Spinal cord (tissue), 10 donors: ENCODE measurements at places on chromosomes 12 and 14. TPM values are rescaled to one million over a fixed set of nuclear protein-coding genes. Genes with fewer than 3 reads are reported as not detected.

DNA sequence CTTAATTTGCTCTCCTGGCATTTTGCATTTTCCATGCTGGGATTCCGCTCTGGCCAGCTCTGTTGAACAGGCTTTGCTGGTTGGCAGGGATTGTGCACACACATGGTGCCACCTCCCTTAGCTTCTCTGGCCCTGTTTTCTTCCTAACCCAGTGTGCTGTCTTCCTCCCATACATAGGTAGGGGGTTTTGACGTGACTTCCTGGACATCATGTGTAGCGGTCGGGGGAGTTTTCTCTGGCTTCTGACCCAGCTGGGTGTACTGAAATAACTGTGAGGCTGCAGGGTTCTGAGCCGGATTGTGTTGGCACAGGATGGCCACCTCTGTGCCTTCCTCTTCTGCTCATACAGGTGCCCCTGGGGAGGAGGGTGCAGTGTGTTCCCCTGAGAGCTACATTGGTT lies 25.7 kb downstream of the C14orf132 start:
- H3K27ac ChIP-seq: no peak overlapping the region
- H3K4me3 ChIP-seq: no peak overlapping the region
- no peak for DNase-seq
- peaks cover 26% of the 10 kb centered on the region for H3K4me1 ChIP-seq

The CIT gene
- 51.0 TPM for total RNA-seq

- H3K27me3 ChIP-seq: no peaks in the 10 kb centered on the region
- no peak overlapping the region for H3K27ac ChIP-seq
- H3K4me3 ChIP-seq: no peak overlapping the region
These were observed 37.9 kb downstream of the KICS2 start for GRCh38 chr12:64184216-64184615.

DNA sequence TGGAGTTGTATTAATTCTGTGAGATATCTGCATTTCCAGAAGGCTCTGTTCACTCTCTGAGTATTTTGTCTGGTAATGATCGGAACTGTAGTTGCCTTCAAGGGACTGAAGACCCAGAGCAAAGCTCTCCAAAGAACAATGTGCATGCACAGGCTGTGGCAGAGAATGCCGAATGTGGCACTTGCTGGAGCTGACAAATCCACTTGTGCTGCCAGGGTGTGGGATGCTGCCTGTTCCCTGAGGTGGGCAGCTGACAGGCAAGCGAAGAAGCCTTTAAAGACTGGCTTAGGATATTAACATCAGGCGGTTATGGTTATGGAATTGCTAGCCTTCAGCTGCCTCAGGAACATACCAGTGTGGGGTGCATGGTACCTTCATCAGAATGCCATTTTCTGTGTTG lies 419.9 kb upstream of the ATP2B1 start:
- H3K4me3 ChIP-seq: no peak overlapping the region
- H3K36me3 ChIP-seq: no peaks in the 10 kb centered on the region
- H3K27ac ChIP-seq: no peak overlapping the region
- peak; percentile 1 for DNase-seq

DNA sequence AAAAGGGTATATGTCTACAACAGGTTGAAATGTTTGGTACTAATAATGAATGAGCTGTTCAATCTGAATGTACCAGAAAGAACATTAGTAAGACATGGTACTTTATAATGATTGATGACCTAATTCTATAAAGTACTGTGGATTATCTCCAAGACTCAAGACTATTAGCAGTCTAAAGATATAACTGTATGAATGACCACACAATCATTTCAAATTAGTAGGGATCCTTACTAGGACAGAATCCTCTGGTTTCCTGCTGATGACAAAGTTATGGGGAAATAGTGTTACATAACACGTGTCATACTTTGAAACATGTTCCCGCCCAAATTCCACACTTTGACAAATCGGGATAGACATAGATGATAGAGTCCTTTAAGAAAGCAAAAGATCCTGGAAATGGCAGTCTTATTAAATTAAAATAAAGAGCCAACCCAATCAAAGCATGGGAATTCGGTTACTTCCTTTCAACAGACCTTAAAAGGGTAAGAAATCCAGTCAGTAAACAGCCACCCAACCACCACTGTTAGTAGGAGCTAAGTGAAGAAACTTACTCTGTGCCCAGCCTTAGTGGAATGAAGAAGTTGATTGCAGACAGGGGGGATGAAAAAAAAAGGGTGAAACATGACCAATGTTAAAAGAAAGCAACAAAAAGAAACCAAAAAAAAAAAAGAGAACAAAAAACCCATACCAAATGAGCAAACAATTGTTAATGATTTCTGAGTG lies 2.8 kb downstream of the VPS29 start:
- no peak overlapping the region for H3K27ac ChIP-seq
- H3K4me1 ChIP-seq: peaks cover 13% of the 10 kb centered on the region
- no peak overlapping the region for H3K4me3 ChIP-seq
- DNase-seq: no peak
- H3K36me3 ChIP-seq: peaks cover 18% of the 10 kb centered on the region
- H3K27me3 ChIP-seq: no peaks in the 10 kb centered on the region

- no peak overlapping the region for H3K27ac ChIP-seq
- peaks cover 4% of the 10 kb centered on the region for H3K36me3 ChIP-seq
- H3K4me3 ChIP-seq: no peak overlapping the region
- H3K27me3 ChIP-seq: no peaks in the 10 kb centered on the region
These were observed 33.7 kb upstream of the SOS2 start for GRCh38 chr14:50265029-50265428.

DNA sequence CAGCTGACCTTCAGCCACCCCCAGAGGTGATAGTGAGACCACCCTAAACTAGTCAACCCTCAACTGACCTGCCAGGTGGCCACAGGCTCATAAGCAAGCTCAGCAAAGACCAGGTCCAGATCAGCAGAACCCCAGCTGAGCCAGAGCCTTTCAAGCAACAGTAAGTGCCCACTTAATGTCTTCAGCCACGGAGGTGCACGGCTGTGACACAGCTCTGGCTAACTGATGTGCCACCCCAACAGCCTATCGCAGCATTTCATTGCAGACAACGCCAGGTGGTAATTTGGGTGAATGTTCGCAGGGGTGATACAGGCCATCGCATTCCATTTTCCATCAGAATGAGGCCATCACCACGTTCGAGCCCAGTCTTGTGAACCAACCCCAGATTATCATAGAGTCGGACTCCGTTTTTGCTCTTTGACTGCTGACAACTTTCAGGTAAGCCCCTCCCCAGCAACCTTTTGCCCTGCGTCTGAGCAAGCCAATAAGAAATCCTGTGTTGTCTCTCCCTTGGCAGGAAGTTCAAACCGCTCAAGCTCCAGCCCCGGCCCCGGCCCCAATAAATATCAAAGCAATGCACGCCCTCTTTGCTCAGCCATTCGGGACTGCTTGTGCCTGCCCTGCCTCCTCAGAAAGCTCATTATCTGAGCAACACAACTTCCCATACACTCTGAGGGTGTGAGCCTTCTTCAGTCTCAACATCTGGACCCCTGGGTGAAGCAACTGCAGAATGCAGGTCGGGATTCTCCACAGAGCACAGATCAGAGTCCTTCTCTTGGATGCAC lies 44.4 kb downstream of the JAG2 start:
- peaks cover 2% of the 10 kb centered on the region for H3K27me3 ChIP-seq
- DNase-seq: no peak
- H3K27ac ChIP-seq: no peak overlapping the region
- no peaks in the 10 kb centered on the region for H3K4me1 ChIP-seq
- H3K36me3 ChIP-seq: no peaks in the 10 kb centered on the region

The PLD4 gene
- 30.7 TPM for total RNA-seq

DNA sequence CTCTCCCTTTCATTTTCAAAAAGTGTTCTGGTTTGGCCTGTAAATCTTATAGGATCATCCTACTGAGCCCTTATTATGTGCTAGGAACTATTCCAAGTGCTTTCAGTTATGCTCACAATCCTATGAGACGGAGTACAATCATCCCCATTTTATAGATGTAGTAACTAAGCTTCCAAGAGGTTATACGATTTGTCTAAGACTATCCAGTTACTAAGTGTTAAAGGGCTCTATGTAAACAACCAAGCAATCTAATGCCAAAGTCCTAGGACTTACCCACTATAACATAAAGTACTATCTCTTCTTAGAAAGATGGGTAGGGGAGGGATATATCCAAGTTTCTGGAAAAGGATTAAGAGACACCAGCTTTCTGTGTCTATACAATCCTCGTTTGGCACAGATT lies 6.7 kb downstream of the CFL2 start:
- no peak for DNase-seq
- H3K36me3 ChIP-seq: no peaks in the 10 kb centered on the region
- H3K27ac ChIP-seq: no peak overlapping the region
- no peak overlapping the region for H3K4me3 ChIP-seq

DNA sequence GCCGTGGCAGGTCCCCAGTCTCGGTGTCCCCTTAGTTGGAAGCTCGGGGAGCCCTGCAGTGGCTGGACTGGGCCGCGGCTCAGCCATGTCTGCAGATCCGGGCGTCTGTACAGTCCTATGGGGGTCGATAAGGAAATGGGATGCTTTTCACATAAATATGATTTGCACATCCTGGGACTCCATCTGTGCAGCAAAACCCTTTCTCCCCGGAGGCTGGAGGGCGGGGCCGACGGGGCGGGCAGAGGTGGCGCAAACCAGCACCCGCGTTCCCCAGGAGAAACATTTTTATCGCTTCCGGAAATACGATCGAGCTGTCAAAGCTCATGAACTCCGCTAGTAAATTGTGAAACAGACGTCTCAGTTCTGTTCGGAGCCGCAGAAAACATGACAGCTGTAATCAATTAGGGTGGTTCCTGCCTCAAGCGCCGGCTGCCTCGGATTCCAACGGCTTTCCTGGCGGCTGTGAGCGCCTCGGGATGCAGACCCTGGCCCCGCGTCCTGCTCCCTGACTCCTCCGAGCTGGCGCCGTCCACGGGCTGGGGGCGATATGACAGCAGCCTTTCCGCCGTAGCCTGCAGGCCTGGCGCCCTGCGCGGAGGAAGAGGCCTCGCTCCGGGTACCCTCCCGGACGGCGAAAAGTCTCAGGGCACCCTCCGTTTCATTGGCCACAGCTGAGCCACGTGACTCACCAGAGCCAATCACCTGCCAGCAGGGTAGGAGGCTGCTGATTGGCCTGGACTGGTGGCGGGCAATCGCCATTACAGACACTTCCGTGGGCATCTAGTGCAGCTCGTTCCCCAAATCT lies 23.0 kb downstream of the DIO3 start:
- no peaks in the 10 kb centered on the region for H3K36me3 ChIP-seq
- H3K4me3 ChIP-seq: no peak overlapping the region
- H3K27ac ChIP-seq: no peak overlapping the region
- H3K4me1 ChIP-seq: peaks cover 33% of the 10 kb centered on the region

DNA sequence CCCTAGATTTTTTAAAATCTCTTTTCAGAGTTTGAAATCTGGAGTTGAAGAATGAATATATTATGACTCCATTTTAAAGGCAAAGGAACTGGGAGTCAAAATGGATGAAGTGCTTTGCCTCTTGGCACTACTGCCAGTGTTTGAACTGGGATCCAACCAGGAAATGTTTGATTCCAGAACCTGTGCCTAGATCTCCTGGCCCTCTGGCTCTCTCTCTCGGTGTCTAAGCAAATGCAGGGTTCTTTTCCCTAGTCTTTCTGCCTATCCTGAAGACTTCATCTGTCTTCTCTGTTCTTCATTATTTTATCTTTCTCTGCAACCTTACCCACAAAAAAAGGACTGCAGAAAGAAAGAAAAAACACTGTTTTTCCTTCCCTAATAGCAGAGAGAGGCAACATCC lies 17.0 kb downstream of the BTG1 start:
- H3K4me3 ChIP-seq: no peak overlapping the region
- peaks cover 6% of the 10 kb centered on the region for H3K4me1 ChIP-seq
- H3K36me3 ChIP-seq: no peaks in the 10 kb centered on the region
- H3K27ac ChIP-seq: no peak overlapping the region
- DNase-seq: no peak
- H3K27me3 ChIP-seq: no peaks in the 10 kb centered on the region

GRCh38 chr14:93299416-93299815 lies 33.4 kb downstream of the BTBD7 start:
- no peak overlapping the region for H3K4me3 ChIP-seq
- DNase-seq: no peak
- H3K4me1 ChIP-seq: no peaks in the 10 kb centered on the region
- no peaks in the 10 kb centered on the region for H3K36me3 ChIP-seq

The RD3L gene
- not detected for total RNA-seq

DNA sequence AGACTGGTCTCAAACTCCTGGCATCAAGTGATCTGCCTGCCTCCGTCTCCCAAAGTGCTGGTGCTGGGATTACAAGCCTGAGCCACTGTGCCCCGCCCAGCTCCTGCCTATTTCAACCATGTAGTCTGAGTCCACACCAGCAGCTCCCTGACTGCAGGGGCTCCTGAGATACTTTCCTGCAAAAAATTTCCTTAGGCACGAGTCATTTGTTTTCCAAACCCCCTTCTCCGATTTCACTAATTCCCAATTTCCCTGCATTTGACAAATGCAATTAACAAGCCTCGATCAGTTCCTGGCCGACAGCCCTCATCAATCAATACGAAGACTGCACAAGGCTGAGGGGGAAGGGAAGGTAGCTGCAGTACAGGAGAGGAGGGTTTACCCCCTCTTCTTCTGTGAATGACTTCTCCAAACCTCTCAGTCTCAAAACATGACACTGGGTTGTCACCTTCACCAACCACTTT lies 10.1 kb downstream of the PSMB5 start:
- no peak overlapping the region for H3K4me3 ChIP-seq
- no peaks in the 10 kb centered on the region for H3K27me3 ChIP-seq
- no peak for DNase-seq

The KRT75 gene
- not detected for total RNA-seq

The MED13L gene
- 196 TPM for total RNA-seq

The SLC7A8 gene
- total RNA-seq: 8.6 TPM

DNA sequence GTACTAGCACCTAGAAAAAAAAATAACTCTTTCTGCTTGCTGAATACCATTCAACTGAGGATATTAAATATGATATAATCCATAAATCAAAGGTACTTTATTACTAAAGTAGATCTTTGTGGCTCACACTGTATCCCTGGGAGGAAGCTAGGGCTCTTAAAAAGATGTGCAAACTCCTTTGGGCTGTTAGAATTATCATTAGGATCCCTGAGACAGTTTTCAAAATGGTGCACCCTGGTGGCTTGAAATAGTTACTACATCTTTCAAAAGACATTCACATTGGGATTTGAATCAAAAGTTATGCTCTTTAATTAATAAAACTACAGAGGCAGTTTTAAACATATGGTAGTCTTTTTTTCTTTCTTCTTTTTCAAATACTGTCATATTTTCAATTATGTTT lies 228.5 kb upstream of the G2E3 start:
- H3K27ac ChIP-seq: no peak overlapping the region
- no peaks in the 10 kb centered on the region for H3K36me3 ChIP-seq
- H3K4me1 ChIP-seq: no peaks in the 10 kb centered on the region
- H3K4me3 ChIP-seq: no peak overlapping the region

DNA sequence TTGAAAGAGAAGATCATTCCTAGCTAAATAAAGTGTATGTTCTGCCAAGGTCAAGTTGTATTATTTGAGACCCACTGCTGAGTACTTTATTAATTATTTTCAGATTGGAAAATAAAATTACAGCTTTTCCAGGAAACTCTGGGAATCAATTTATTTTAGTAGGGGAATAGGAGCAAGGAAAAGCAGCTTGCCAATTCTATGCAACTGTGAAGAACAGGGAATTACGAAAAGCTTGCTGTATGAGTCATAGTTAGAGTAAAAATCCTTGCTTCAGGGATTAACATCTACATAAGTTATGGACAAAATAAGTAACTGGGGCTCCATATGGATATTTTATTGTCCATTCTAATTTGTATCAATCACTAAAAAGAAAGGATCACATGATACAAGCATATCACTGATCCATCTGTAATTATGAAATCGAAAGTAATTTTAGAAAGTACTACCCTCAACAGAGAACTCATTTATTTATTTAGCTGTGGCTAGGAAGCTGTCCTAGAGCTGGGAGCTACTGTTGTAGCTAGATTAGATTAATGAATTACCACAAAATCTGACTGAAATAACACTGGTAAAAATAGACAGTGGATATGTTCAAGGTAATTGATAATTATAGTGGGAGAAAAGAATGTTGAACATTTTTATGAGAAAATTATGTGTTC lies 303.5 kb upstream of the NPAS3 start:
- H3K27ac ChIP-seq: no peak overlapping the region
- H3K27me3 ChIP-seq: no peaks in the 10 kb centered on the region
- H3K4me3 ChIP-seq: no peak overlapping the region
- H3K4me1 ChIP-seq: no peaks in the 10 kb centered on the region
